RWPE1 (cell line): ENCODE measurements at places on chromosomes 6 and 20.

DNA sequence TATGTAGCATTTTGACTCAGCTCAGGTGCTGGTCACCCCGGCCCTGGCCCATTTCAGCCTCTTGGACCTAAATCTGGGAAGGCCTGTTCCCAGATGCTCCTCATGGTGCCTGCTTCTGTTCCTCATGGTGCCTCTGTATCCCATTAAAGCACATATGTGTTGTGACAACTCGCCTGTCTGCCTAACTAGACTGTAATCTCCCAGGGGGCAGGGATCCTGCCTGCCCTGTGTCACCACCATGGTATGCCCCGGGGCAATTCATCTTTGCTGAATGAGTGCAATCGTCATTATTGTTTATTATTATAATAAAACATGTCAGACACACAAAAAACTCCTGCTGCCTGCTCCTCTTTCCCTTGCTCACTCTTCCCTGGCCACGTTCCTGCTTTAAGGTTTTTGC, 62.0 kb downstream of the ZFP64 start:
- no peak for DNase-seq

GRCh38 chr6:158018851-158019361, 37.2 kb downstream of the SYNJ2 start:
- DNase-seq, result no peak

GRCh38 chr6:134004714-134005113, 47.7 kb downstream of the SLC2A12 start:
- no peak for DNase-seq

GRCh38 chr6:78910591-78911171, 43.3 kb downstream of the IRAK1BP1 start:
- DNase-seq, result peak; percentile 48

DNA sequence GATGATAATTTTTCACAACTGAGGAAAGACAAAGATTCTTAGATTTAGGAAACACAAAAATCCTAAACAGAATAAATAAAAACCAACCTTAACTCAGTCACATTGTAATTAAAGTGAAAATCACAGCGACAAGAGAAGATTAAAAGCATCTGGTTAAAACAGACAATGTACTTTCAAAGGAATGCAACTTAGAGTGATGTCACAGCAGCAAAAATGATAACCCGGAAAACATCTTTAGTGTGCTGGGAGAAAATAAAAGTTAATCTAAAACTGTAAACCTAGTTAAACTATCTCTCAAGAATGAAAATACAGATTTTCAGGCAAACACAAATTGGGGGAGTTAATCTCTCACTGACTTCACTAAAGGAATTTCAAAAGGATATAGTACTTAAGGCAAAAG, 76.8 kb upstream of the OGFRL1 start:
- DNase-seq, result no peak

- no peak for DNase-seq
These were observed 25.2 kb downstream of the UCKL1 start for GRCh38 chr20:63930971-63931553.

DNA sequence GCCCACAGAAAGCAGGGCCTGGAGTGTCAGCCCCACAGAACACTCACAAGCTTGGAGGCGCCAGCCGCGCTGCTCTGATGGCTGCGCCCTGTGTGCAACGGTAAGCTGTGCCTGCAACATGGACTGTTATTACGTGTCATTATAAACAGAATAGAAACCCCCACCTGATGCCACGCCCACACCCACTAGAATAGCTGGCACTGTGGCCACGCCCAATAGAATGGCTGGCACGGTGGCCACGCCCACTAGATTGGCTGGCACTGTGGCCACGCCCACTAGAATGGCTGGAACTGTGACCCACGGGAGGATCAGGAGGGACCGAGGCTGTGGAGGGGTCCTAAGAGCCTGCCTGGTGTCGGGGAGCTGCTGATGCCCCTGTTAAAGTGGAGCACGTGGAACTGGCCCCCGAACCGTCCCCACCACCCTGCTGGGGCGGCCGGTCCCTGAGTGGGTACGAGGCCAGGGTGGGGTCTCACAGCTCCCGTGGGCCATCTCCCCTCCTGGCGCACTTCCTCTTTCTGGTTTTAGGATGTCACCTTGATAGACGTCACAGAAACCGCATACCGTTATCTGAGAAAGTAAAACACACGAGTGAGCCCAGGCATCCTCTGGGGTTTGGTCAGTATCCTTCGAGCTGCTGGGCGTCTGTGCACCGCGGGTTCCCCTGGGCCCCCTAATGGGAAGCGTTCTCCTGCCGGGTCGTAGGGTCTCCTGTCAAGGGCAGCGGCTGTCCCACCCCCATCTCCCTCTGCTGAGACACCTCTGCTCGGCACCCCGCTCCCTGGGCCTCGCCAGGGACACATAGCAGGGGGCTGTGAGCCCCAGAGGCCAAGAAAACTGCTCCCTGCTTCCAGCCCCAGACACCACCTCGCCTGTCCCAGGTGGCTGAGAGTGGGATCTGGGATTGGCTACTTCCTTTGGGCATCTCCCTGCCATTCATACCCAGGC, 25.4 kb downstream of the SLC17A9 start:
- peak; percentile 77 for DNase-seq

DNA sequence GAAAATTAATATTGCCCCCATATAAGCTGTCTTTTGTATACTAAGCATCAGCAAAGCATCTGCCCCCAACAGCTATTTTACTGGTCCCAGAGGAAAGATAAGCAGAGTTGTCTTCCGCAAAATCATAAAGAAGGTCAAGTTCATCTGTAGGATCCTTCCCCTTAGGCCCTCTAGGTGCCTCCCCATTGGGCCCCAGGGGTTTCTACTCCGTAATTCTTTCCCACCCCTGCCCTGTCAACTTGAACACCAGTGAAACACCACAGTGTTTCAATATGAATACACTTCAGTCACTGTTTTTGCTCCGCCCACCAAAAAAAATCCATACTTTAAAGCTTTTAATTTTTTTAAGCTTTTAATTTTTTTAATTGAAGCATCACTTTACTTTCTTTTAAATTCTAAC, 159.2 kb downstream of the ATXN1 start:
- DNase-seq, result no peak

- no peak for DNase-seq
These were observed 6.0 kb downstream of the LAMA5 start for GRCh38 chr20:62360854-62361798.

DNA sequence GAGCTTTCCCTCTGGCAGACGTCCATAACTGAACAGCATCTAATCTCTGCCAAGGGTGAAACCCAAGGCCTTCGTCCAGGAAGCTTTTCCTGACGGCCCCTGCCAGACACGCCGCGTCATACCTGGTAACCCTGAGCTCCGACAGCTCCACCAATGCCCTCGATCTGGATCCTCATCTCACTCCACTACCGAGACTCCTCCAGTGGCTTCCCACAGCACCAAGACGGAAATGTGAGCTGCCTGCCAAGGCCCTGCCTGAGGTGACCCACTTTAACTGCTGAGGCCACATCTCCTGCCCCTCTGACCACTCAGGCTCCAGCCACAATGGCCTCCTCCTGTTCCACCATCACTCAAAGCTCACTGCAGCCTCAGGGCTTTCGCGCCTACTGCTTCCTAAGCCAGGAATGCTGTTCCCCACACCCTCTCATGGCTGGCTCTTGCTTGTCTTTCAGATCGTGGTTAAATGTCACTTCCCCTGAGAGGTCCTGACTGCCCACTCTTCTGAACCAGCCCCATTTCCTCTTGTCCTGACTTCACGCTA, 143.2 kb downstream of the PREX1 start:
- DNase-seq, result no peak
